Thyroid gland (tissue), 4 donors: ENCODE measurements at places on chromosomes 6 and 20. TPM values are rescaled to one million over a fixed set of nuclear protein-coding genes. Genes with fewer than 3 reads are reported as not detected.
A peak's percentile ranks its signal among the peaks of the same experiment; 100 is the strongest.

The WFDC2 gene
- 134 TPM for total RNA-seq

The TRIM15 gene
- not detected for total RNA-seq

The NKAIN2 gene
- 1.0 TPM for total RNA-seq

- no peaks in the 10 kb centered on the region for H3K36me3 ChIP-seq
- H3K27ac ChIP-seq = no peak overlapping the region
- DNase-seq = no peak
- H3K27me3 ChIP-seq = no peaks in the 10 kb centered on the region
- no peak overlapping the region for H3K4me3 ChIP-seq
- peaks cover 6% of the 10 kb centered on the region for H3K4me1 ChIP-seq
Observed at GRCh38 chr6:109299776-109300564, 82.3 kb downstream of the CD164 start.

GRCh38 chr6:110687326-110687725 lies 127.9 kb downstream of the CDK19 start:
- no peak overlapping the region for H3K27ac ChIP-seq
- H3K4me3 ChIP-seq = no peak overlapping the region
- H3K36me3 ChIP-seq = no peaks in the 10 kb centered on the region
- peaks cover 6% of the 10 kb centered on the region for H3K4me1 ChIP-seq
- H3K27me3 ChIP-seq = no peaks in the 10 kb centered on the region

GRCh38 chr6:5626727-5627426 lies 365.6 kb downstream of the FARS2 start:
- H3K36me3 ChIP-seq = no peaks in the 10 kb centered on the region
- no peak overlapping the region for H3K4me3 ChIP-seq
- DNase-seq = no peak
- H3K27me3 ChIP-seq = no peaks in the 10 kb centered on the region
- no peak overlapping the region for H3K27ac ChIP-seq

GRCh38 chr6:121759370-121759769 lies 323.9 kb downstream of the GJA1 start:
- H3K27me3 ChIP-seq = no peaks in the 10 kb centered on the region
- no peak overlapping the region for H3K4me3 ChIP-seq
- H3K27ac ChIP-seq = no peak overlapping the region
- no peaks in the 10 kb centered on the region for H3K36me3 ChIP-seq

- H3K27me3 ChIP-seq = no peaks in the 10 kb centered on the region
- no peak overlapping the region for H3K4me3 ChIP-seq
- H3K4me1 ChIP-seq = no peaks in the 10 kb centered on the region
- H3K27ac ChIP-seq = no peak overlapping the region
- no peak for DNase-seq
Observed at GRCh38 chr20:53354314-53354713, 239.3 kb downstream of the ZNF217 start.

DNA sequence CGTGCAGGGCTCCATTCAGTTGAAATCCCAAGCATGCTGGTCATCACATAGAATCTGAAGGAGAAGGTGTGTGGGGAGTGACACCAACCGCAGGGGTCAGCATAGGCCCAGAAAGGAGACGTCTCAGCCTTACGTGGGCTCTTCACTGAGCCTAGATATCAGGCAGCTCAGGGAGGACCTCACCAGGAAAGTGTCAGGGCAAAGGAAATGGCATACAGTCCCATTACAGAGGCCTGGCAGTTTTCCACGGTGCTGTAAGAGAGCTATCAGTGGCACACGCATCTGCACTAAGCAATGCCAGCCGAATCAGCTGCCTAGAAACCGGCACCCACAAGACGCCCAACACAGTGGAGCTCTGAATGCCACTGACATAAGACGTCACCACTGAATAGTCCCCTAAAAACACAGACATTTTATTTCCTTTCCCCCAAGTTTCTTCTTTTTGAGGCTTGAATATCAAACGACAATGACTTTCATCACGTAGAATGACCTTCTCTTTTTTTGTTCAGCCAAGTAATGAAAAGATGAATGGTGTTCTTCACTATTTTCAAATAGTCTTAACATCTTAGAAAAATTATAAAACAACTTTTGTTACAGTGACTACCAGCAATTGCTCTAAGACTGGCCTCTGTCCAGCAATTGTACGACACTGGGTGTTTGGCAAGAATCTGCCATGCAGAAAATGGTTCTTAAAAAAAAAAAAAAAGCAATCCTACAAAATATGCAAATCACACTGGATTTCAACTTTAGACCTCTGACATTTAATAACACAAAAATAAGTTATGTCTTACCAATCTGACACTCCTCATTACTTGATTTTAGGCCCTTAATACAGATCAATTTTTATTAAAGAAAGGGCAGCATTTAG lies 88.9 kb upstream of the FOXQ1 start:
- no peaks in the 10 kb centered on the region for H3K36me3 ChIP-seq
- H3K27me3 ChIP-seq = no peaks in the 10 kb centered on the region
- peak; percentile 76 for DNase-seq
- H3K4me1 ChIP-seq = peaks cover 24% of the 10 kb centered on the region
